Naive thymus-derived CD8-positive, alpha-beta T cell (primary cell): ENCODE measurements at places on chromosomes 3 and 15. TPM values are rescaled to one million over a fixed set of nuclear protein-coding genes. Genes with fewer than 3 reads are reported as not detected.

Gene FYTTD1
- 70.2 TPM for total RNA-seq

Gene GOLGA6D
- total RNA-seq, result 0.19 TPM

Gene GOLGA6A
- total RNA-seq, result 0.39 TPM

Gene SCG5
- not detected for total RNA-seq

Gene RYR3
- not detected for total RNA-seq
